ENCODE measurements at places on chromosomes 1 and 21. TPM values are rescaled to one million over a fixed set of nuclear protein-coding genes. Genes with fewer than 3 reads are reported as not detected.

The IL20 gene
- not detected for total RNA-seq

The SIM2 gene
- total RNA-seq = not detected

The GNAT2 gene
- total RNA-seq = 0.08 TPM

The NFYC gene
- 52.8 TPM for total RNA-seq

The OR2L5 gene
- total RNA-seq = not detected

The GBP2 gene
- 0.51 TPM for total RNA-seq

The CNTN2 gene
- total RNA-seq = 0.08 TPM

The KLF17 gene
- not detected for total RNA-seq

The CHIA gene
- not detected for total RNA-seq

The CSF3R gene
- total RNA-seq = not detected

The HOOK1 gene
- 0.20 TPM for total RNA-seq

The ZBED6 gene
- total RNA-seq = 21.4 TPM

The DTL gene
- total RNA-seq = 82.1 TPM

The HSD3B1 gene
- not detected for total RNA-seq

The WNT3A gene
- total RNA-seq = not detected
